Activated CD4-positive, alpha-beta memory T cell treated with anti-CD3 and anti-CD28 coated beads for 36 hours (primary cell): ENCODE measurements at places on chromosomes 6 and 20. TPM values are rescaled to one million over a fixed set of nuclear protein-coding genes. Genes with fewer than 3 reads are reported as not detected.

DNA sequence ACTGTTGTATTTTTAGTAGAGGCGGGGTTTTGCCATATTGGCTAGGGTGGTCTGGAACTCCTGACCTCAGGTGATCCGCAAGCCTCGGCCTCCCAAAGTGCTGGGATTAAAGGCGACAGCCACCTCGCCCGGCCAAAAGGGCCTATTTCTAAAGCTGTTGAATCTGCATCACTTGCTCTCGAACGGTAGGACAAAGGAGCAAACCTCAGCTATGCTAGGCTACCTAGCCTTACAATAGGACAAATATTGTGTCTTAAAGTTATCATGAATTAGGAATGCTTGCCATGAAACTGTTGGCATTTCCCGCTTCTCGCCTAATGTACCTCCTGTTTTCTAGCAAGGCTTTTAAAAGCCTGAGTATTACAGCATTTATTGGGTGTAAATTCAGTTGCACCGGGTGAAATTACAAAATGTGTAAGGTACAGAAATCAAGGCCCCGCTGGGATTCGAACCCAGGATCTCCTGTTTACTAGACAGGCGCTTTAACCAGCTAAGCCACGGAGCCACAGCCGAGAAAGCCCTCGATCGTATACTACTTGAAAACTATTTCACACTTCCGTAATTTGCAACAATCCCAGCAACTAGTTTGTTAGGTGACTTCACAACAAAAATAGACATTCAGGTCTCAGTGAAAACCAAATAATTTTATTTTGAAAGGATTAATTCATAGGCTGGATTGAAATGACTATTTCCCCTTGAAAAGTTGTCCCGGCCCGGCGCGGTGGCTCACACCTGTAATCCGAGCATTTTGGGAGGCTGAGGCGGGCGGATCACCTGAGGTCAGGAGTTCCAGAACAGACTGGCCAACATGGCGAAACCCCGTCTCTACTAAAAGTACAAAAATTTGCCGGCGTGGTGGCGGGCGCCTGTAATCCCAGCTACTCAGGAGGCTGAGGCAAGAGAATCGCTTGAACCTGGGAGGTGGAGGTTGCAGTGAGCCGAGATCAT lies 211.6 kb upstream of the ZNF184 start:
- peak; percentile 78 for DNase-seq

GRCh38 chr6:75167325-75167724 lies 38.5 kb downstream of the COL12A1 start:
- DNase-seq: no peak

DNA sequence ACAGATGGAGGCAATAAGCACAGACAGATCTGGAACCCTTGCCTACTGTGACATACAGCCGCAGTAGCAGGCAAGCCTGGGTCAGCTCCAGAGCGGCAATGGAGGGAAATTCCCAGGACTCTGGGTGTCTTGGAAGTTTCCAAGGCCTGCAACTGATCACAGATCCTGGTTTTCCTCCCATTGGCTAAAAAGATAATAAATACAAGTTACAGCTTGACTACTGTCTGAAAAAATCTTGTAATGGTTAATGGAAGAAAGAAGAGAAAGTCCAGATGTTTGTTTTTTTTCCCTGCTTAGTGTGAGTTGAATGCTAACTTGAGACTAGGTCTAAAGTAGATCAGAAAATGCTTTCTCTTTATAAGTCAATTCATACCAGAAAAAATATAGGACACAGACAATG lies 307.6 kb downstream of the ALDH8A1 start:
- DNase-seq: no peak

- DNase-seq: no peak
Observed at GRCh38 chr6:166618866-166619761, 7.9 kb downstream of the RPS6KA2 start.

DNA sequence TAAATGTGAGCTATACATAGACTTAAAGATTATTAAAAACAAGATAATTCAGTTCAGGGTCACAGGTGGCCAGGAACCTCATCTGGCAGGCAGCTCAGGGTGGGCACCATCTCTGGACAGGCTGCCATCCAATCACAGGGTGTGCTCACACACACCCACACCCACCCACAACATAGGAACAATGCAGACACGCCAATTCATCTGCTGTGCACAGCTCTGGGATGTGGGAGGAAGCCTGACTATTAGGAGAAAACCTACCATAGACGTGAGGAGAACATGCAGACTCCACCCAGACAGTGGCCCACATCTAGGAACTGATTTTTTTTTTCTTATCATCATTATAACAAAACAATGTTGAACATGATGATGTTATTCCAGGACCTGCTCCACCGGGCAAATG lies 286.7 kb downstream of the PRL start:
- DNase-seq: no peak

DNA sequence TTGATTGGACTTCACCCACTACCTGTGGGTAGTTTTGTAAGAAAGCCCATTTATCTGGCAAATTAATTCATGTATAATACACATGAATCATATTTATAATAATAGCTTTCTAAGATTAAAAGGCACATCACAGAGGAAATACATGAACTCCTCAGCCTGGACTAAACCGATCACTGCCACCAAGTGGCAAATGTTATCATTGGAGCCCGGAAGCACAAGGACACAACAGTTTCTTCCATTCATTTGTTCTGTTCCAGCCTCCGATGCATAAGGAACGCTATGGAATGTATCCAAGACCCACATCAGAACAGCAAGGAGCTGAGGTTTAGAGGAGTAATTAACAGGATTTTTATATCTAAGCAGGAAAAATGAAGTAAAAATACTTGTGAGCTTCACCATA lies 13.9 kb upstream of the IPCEF1 start:
- DNase-seq: peak; percentile 31

DNA sequence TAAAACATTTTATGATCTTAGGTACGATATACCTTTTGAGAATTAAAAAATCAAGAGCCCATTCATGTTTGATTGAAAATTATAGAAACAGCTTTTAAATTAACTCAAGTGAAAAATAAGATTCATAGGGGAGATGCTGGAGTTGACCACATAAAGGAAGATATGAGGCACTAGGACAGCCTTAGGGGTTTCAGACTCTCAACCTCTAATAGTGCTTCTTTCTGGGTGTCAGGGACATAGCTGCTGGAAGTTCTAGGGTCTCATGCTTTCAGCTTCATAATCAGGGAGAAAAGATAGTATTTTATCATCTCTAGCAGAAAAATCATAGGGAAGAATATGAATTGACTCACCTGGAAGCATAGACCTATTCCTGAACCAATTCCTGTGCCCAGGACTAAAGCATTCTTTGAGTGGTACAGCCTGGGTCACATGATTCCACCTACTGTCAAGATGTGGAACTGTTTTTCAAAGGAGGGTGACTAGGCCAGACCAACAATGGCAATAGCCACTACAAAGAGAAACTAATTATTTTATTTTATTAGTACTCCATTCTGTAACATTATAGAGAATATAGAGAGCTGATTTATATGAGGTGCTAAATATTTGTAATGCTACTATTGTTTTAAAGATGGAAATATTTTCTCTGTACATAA lies 27.8 kb upstream of the CENPW start:
- DNase-seq: no peak

DNA sequence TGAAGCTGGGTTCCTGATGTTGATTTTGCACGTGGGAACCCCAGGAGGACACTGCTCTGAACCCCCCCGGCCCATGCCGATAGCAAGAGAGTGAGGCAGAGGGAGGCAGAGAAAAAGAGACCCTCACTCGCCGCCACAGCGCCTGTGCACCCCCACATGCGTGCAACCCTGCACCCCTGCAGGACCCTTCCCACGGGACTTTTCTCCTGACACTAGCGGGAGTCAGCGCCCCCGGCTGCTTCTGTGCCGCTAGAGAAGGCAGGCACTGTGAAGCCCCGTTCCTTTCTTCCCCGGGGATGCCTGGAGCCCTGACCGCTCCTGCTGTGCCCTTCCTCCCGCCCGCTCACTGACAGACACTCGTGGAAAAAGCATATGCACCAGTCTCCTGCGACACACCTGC lies 67.4 kb downstream of the GMPR start:
- no peak for DNase-seq

DNA sequence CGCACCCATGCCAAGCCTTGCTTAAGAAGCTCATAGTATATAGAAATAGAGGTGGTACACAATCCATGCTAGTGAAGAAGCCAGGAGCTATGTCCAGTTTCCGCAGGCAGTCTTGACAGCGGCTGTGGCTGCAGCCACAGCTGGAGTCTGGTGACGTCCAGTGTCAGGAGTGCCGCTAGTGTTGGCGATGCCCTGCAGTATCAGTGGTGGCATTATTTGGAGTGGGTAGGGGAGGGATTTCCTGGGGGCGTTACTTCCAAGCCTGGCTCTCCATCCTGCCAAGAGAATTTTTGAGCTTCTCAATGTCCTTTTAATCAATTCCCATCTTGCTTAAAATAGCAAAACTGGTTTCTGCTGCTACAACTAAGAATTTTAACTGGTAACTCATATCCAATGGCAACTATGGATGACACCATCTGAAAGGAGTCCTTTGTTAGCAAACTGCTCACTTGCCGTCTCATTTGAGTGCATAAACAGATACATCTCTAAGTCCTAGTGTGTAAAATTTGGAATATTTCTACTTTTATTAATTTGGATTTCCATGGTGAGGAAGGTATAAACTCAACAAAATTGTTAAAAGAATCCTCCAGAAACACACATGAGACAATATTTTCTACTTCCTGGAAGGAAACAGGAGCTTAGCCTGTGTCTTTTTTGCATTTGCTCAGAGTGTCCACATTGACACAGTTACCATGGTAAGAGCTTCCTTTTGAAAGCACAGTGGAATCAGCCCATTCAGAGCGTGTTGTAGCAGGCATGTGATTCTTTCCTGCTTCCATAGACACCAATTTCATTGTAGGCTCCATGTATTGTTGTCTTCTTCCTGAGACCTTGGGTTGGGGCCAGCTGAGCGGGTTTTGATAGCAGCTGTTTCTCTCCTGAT lies 44.6 kb upstream of the PXDC1 start:
- DNase-seq: no peak

- peak; percentile 56 for DNase-seq
Observed at GRCh38 chr20:9407805-9408421, 106.5 kb upstream of the LAMP5 start.

GRCh38 chr6:110674096-110674495 lies 141.2 kb downstream of the CDK19 start:
- no peak for DNase-seq

DNA sequence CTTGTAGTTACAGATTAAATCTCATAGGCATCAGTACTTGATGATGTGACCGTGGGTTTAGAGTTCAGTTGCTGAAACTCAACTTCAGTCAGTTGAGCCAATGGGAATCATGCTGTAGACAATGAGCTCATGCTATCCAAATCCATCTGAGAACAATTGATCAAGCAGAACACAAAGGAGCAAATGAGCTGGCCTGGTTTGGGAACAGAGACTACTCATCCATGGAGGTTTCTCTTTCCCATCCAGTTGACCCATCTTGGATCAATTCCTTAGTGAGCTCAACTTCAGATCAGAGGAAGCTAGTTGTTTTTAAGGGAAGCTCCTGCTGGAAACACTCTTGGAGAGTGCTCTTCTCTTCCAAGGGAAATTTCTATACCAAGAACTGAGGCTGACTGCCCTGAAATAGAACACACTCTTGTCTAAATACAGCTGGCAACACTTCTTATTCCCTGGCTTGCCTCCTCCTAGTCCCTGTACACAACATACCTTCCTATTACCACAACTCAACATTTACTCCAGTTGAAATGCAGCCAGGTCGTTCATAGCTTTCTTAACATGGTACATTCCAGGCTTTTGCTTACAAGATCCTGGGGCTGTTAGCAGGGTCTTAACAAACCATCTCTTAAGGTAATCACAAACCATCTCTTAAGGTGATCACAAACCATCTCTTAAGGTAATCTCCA lies 203.9 kb upstream of the PRDM1 start:
- DNase-seq: no peak

GRCh38 chr6:163823577-163823976 lies 409.1 kb downstream of the QKI start:
- DNase-seq: no peak

DNA sequence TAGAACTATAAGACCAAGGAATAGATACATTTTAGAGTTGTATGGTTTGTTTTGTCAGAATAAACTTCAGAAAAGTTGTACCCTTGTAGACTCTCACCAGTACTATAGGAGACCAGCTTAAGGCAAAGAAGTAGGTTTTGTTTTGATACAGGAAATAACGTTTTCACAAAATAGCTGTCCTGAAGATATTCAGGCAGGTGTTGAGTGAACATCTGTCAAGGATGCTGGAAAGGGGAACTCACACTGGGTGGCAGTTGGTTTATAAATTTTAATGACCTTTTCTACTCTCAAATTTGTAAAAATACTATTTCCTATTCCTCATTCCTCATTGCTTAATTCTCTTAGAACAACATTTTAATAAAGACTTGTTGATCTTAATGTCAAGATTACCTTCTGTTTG lies 174.0 kb upstream of the MAN1A1 start:
- no peak for DNase-seq

GRCh38 chr6:25774120-25774715 lies 19.7 kb downstream of the SLC17A4 start:
- DNase-seq: no peak

DNA sequence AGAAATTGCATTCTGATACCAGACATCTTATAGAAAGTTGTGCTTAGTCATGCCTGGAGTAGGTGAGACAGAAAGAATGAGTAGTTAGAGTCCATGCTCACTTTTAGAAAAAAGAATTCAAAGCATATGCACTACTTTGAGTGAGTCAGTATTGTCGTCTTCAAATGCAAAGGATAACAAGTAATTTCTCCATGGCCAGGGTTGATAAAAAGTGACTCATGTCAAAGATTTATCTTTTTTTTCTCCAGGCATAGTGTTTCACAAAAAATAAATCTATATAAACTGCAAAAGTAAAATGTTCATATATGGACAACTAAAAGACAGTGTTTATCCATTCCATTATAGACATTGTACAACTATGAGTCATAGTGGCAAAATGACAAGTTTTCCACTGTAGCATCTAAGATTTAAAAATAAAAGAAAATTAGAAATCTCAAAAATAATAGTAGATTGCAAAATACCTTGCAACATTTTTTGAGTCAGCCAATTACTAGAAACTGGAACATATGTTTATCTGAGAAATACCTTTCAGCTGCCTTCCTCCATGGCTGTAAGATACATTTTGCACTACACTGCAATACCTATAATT lies 329.6 kb downstream of the GRIK2 start:
- no peak for DNase-seq

Gene SNPH
- total RNA-seq: 4.3 TPM

Gene SLA2
- total RNA-seq: 47.7 TPM

Gene SPINT3
- not detected for total RNA-seq

Gene ANKEF1
- total RNA-seq: 1.3 TPM

Gene EFHC1
- total RNA-seq: 1.9 TPM

Gene GRM1
- total RNA-seq: not detected

Gene TBXT
- total RNA-seq: not detected

Gene RTF2
- total RNA-seq: 83.1 TPM

Gene VSX1
- not detected for total RNA-seq
